NCI-H2171 (cell line): ENCODE measurements at places on chromosomes 2 and 18.

DNA sequence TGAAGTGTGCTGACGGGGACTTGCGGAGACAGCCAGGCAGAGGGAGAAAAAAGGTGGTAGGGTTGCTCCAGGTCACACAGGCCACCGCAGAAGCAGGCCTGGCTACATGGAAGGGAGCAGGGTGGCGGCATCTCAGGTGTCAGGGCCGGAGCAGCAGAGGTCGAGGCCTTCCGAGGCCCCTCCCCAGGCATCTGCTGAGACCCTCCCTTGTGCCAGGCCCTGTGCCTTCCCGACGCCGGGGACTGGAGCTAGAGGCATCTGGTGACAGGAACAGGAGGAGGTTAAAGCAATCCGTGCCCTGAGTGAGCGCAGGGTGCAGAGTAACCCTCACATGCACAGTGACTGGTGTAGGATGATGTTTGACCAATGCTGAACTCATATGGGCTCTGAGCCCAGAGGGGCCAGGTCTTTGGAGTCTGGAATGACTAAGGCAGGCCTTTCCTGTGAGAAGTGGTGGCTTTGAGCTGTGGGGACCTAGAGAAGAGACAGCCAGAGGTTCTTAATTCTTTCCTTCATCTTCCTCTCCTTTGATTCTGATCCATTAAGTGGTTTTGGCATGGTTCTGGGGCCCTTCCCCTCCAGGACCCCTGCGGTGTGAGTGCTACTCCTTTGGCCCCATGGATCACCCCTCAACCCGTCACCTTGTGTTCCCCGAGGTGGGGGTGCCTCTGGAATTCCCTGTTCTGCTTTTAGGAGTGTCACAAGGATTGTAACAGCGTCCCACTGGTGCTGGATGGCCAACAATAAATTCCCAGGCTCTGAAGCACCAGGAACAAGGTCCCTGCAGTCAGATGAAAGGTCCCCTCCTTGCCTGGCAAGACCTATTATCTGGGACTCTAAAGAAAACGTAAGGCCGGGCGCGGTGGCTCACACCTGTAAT is 72.1 kb downstream of the KLHL29 start:
- no peak for DNase-seq

- no peak for DNase-seq
These were observed 192.2 kb downstream of the HDAC4 start for GRCh38 chr2:239208465-239209180.

GRCh38 chr18:36066001-36066400 is 1.4 kb downstream of the RPRD1A start:
- no peak for DNase-seq

- DNase-seq: no peak
These were observed 17.1 kb downstream of the EHD3 start for GRCh38 chr2:31251018-31251417.

DNA sequence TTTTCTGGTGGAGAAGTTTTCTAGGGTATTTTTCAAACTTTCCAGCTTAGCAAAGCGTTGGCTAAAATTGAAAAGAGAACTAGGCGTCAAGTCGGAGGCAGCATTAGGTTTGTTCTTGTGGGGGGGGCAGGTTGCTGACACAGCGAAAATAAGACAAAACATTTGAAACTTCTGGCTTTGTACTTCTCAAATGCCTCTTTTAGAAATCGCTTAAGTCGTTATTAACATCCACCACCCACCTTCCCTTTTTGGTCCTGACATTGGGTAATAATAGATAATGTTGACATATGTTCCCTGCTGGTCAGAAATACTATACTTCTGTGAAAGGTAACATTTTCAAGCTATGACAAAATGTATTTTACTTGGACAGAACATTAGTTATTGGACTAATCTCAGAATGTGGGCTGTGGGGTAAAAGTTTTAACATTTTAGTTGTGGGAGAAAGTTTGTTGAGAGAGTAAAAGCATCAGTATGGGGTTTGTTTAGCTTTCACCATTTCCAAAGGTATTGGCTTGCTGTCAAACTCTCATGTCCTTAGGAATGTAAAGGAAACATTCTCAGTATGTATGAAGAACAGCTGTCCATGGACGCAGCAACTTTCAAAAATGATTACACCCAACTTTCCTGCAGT is 88.1 kb upstream of the ZEB2 start:
- DNase-seq: no peak

GRCh38 chr18:57771626-57772025 is 31.5 kb downstream of the ATP8B1 start:
- DNase-seq: no peak

DNA sequence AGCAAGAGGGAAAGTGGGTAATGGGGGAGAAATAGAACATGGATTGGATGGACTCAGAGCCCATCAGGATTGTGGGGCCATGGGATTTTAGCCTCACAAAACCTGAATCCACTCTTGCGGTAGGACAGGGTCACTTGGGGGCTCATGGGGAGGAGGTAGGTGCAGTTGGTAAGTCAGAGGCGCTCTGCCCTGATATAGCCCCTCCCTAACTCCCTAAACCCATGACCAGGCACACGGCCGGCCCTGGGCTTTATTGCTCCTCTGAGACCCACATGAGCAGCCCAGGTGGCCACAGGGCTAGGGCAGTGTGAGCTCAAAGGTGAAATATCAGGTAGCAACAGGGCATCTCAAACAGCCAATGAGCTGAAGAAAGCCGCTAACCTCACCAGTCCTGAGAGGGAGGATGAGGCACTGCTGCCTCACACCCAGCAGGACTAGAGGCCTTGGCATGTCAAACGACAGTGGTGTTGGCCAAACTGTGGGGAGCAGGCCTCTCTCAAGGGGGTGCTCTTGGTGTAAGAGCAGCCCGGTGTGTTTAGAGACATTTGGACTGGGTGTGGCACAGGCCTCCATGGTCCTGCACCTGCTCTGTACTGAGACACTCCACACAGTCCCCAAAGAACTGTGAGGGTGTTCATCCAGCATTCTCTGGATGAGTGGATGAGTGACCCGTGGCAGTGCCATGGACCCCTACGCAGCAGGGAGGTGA is 90.8 kb upstream of the HS6ST1 start:
- no peak for DNase-seq

- DNase-seq: no peak
These were observed 21.0 kb downstream of the KDSR start for GRCh38 chr18:63346031-63346430.

DNA sequence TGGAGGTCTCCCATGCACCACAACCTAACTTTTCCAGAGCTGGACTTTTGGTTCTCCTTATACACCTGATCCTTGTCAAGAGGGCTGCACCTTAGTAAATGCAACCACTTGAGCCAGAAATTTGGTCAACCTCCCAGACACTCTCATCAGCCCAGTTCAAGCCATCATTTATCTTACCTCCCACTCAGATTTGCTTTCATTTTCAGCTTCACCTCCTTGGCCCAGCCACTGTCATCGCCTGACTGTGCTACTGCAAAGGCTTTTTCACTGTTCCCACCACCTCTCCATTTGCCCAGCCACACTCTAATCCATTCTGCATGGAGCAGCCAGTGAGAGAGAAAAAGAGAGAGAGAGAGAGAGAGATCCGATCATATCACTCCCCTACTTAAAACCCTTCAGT is 112.4 kb upstream of the DDX18 start:
- DNase-seq: no peak

GRCh38 chr2:35871672-35872071 is 483.9 kb upstream of the CRIM1 start:
- no peak for DNase-seq

- no peak for DNase-seq
These were observed 79.0 kb upstream of the ACAA2 start for GRCh38 chr18:49892148-49892924.

DNA sequence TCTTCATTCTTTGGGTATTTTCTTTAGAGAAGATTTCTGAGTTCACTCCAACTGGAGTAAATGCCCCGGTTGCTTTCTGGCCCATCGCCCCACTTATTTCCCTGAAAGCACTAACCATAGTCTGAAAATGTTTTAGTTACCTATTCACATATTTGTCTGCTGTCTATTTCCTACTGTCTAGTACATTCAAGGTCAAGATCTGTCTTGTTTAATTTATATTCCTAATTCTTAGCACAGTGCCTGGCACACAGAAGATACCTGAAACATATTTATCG is 134.4 kb upstream of the KLHL14 start:
- no peak for DNase-seq

DNA sequence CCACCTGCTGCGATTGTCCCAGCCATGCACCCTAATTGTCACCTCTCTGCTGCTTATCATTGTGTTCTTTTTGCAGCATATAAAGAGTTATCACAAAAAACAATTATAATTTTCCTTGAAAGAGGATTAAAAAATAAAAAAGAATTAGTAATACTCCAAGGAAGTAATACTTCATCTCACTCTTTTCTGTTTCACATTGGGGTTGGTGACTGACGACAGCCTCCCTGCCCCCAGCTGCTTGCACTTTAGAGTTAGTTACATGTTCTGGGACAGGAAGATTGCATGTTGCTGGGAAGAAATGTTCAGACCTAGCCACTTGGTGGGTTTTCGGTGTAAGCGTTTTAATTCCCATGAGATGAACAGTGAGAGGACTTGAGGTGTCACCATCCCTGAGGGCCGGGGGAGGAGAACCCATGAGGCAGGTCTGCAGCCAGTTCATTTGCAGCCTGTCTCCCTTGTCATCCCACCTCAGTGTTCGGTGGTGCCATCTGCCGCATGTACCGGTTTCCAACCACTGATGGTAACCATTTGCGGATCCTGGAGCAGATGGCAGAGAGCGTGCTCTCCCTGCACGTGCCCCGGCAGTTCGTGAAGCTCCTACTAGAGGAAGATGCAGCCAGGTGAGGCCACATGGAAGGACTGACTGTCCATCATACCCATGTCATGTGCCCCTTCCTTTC is 69.1 kb downstream of the COA5 start:
- DNase-seq: peak; percentile 71

DNA sequence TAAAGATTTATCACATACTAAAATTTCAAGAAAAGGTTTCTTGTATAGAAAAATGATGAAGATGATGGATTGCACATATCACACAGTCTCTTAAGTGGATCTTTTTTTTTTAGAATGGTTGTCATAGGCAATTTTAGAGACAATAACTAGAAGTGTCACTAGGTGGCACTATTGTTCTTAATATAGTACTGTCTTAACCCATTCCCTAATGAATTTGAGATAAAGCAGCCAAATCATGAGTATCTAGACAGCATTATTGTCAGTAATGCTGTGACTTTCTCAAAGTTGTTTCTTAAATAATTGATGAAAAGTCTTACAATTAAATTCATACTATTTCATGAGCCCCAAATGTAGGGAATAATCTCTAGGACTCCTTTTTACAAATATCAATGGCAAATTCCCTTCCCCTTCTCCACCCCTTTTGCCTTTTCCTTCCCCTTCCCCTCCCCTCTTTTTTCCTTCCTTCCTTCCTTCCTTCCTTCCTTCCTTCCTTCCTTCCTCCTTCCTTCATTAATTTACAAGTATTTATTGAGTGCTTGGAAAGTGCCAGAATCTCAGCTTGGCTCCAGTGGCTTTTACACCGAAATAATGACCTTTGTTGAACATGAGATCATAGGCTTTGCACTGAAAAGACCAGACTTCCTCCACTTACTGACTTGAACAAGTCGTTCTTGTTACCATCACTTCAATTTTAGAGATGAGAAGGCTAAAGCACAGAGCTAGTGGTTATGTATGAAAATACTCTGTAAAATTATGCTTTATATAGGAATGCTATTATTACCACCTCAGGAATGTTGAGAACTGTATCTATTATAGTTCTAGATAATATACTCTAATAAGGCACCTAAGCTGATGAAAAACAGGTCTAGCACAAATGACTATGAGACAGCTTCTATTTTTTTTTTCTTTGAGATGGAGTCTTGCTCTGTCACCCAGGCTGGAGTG is 19.8 kb downstream of the MYL12B start:
- DNase-seq: peak; percentile 66

- DNase-seq: no peak
These were observed 59.5 kb downstream of the LRRTM1 start for GRCh38 chr2:80244905-80245584.

- no peak for DNase-seq
These were observed 33.6 kb upstream of the RND3 start for GRCh38 chr2:150520887-150521664.

- no peak for DNase-seq
These were observed 9.5 kb downstream of the CAPN14 start for GRCh38 chr2:31207790-31208189.

DNA sequence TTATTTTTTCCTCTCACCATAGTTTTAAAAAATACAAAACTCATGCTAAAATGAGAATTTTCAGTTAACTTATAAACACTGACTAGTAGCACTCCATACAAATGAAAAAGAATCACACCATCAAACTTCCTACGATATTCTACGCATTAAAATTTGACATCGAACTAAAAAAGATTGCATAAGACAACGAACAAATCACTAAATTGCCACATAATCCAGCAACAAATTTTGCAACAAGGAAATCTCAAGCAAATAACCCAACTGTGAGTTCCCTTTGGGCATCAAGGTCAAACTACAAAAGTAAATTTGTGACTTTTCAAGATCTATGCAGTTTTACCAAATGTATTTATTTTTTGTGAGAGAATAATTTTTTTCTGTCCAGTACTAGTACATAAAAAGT is 1.5 kb downstream of the MAP3K2 start:
- DNase-seq: no peak

DNA sequence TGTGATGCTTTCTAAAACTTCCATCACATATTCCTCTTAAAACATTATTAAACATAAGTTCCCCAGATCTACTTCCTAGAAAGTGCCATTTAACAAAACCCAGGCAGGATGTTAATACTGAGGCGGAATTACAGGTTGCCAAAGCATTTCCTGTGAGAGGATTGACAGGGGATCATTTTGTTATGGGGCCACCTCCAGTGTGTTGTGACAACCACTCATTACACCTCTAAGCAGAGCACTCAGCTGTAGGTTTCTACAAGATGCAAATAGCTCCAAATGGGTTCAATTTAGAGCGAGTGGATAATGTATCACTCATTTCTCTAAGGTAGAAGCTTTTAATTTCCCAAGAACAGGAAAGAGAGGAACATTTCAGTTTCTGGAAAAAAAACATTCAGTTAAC is 1429.5 kb upstream of the ACVR2A start:
- no peak for DNase-seq

DNA sequence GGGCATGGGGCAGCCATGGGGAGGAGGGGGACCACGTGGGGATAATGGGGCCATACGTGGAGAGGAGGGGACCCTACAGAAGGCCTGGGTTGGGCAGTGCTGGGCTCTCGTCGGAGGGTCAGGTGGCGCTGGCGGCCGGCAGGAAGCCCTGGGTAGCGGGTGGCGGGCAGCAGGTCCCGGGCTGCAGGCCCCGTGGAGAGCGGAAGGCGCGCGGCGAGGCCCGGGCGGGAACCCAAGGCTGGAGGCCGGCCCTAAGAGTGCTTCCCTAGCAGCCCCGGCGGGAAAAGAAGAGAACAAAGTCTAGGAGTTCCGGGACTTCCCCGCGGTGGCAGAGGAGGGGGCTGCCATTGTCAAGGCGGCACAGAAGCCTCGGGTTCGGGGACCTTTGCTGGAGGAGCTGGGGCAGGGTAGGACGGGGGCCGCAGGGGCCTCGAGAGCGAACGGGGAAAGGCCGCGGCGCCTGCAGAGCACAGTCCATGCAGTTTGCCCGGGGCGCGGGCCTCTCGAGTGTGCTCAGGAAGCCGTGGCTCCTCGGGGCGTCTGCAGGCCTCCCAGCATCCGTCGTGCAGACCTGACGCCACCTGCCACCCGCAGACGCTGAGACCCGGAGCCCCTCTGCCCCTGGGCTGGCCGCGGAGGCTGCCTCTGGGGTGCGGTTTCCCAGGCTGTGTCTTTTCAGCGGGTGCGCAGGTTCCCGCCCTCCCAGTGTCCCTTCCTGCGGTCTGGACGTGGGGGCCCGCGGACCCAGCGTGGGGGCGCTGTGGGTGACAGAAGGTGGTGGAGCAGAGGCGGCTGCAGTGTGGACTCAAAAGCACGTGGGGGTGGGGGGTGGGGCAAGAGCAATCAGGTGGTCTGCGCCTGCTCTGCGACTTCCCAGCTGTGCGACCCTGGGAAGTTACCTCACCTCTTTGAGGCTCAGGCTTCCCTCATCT is 19.4 kb upstream of the NCL start:
- no peak for DNase-seq
